Fibroblast of lung (primary cell): ENCODE measurements at places on chromosomes 16 and 17. TPM values are rescaled to one million over a fixed set of nuclear protein-coding genes. Genes with fewer than 3 reads are reported as not detected.

DNA sequence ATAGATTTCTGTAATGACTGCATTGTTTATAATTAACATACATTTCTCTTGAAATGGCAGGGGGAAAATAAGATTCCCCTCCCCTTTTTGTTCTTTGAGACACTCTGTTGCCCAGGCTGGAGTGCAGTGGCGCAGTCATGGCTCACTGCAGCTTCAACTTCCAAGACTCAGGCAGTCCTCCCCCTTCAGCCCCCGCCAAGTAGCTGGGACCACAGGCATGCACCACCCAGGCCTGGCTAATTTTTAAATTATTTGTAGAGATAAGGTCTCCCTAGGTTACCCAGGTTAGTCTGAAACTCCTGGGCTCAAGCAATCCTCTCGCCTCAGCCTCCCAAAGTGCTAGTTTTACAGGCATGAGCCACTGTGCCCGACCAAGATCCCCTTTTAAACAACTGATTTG, 67.7 kb downstream of the KATNIP start:
- no peak overlapping the region for H3K27ac ChIP-seq
- no peaks in the 10 kb centered on the region for H3K4me1 ChIP-seq

DNA sequence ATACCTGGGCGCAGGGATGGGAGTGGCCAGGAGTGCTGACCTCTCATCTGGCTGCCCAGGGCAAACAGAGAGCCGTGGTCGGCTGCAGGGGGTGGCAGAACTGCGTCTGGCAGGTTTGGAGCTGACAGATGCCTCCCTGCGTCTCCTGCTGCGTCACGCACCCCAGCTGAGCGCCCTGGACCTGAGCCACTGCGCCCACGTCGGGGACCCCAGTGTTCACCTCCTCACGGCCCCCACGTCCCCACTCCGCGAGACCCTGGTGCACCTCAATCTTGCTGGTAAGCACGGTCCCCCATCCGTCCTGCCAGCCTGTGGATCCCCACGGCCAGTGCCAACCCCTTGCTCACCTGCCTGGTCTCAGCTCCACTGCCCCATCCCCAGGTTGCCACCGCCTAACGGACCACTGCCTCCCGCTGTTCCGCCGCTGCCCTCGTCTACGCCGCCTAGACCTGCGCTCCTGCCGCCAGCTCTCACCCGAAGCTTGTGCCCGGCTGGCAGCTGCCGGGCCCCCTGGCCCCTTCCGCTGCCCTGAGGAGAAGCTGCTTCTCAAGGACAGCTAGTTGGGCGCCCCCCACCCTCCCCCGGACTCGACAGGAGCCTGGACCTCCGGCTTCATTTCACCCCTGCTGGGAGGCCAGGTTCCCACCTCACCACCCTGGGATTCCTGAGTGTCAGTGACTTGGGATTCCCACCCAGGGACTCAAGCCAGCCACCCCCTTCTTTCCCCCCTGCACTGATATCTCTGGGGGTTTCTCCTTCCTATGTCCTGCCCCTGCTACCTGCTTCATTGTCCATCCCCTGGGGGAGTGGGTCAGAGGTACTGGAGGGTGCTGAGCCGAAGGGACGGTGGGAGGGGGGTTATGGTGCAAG, 2.0 kb upstream of the ORAI3 start:
- peaks cover 21% of the 10 kb centered on the region for H3K4me1 ChIP-seq
- no peak for DNase-seq
- H3K4me3 ChIP-seq = no peak overlapping the region
- no peak overlapping the region for H3K27ac ChIP-seq
- H3K36me3 ChIP-seq = peaks cover 18% of the 10 kb centered on the region
- H3K27me3 ChIP-seq = no peaks in the 10 kb centered on the region

GRCh38 chr17:5283571-5284315, 1.7 kb downstream of the RABEP1 start:
- peaks cover 2% of the 10 kb centered on the region for H3K4me1 ChIP-seq
- DNase-seq = peak; percentile 80
- peak overlapping the region; percentile 76 for H3K4me3 ChIP-seq
- no peak overlapping the region for H3K27ac ChIP-seq

DNA sequence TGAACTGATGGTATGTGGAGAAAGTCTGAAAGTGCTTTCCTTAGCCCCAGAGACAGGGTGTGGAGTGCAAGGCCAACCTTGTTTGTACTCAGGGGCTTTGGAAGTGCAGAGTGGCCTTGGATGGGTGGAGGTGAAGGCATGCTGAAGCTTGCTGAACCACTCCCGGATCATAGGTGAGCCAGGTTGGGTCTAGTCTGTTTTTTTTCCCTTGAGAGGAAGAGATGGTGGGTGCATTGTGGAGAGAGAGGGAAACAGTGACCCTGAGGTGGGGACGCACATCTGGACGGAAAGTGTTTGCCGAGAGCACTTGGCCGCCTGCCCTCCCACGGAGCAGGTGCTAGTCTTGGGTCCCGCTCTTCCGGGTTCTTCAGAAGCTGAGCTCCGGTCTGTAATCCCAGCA, 12.5 kb downstream of the ABAT start:
- H3K36me3 ChIP-seq = no peaks in the 10 kb centered on the region
- no peak overlapping the region for H3K4me3 ChIP-seq
- H3K4me1 ChIP-seq = no peaks in the 10 kb centered on the region
- no peak for DNase-seq
- no peak overlapping the region for H3K27ac ChIP-seq

GRCh38 chr16:85908889-85909589, 10.1 kb downstream of the IRF8 start:
- H3K4me1 ChIP-seq = no peaks in the 10 kb centered on the region
- no peak overlapping the region for H3K4me3 ChIP-seq
- no peaks in the 10 kb centered on the region for H3K36me3 ChIP-seq
- no peak overlapping the region for H3K27ac ChIP-seq

DNA sequence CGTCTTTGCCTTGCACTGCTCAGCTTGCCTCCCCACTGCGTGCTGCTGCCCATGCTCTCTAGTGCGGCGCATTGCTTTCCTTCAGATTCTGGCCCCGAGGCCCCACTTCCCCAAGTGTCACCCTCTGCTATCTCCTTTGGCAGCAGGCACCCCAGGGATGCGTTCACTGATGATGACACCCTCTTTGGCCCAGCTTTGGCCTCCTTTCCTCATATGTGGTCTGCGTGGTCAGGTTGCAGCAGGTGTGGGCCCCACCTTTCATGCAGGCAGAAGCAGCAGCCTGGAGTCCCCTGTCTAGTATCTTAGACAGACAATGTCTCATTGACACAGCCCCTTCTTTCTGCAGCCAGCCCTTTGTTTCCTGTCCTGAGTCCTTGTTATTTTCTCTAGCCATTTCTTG, 4.8 kb upstream of the CCL3 start:
- H3K4me3 ChIP-seq = no peak overlapping the region
- no peaks in the 10 kb centered on the region for H3K4me1 ChIP-seq
- no peak for DNase-seq

KRT28 gene
- not detected in 2 replicates for polyA plus RNA-seq

TEX19 gene
- 0.05 TPM in 1 of 2 replicates, not detected in the other for polyA plus RNA-seq

SHISA9 gene
- 0.03 TPM in 1 of 2 replicates, not detected in the other for polyA plus RNA-seq

PRKCB gene
- polyA plus RNA-seq = 0.01 and 0.03 TPM in 2 replicates
